ENCODE measurements at places on chromosomes 2 and 18.

- no peak for DNase-seq
Measured at GRCh38 chr2:202043475-202043874, 9.8 kb downstream of the FZD7 start.

DNA sequence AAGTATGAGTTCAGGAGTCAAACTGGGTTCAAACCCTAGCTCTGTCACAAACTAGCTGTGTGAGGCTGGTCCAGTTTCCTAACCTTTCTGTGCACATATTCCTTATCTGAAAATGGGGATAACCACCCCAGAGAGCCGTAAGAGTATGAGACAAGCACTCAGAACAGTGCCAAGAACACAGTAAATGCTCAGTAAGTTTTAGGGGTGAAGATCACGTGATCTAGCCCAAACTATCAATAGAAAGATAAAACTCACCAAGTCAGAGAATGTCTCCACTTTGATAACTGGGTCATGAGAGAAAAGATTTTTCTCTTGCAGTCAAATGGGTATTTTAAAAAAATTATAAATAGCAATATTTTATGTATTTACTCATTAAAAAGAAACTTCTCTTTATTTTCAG is 219.4 kb upstream of the REV1 start:
- no peak for DNase-seq

- no peak for DNase-seq
Measured at GRCh38 chr2:100713106-100713505, 106.8 kb upstream of the NPAS2 start.

GRCh38 chr2:70513738-70514137 is 39.9 kb downstream of the TGFA start:
- no peak for DNase-seq

DNA sequence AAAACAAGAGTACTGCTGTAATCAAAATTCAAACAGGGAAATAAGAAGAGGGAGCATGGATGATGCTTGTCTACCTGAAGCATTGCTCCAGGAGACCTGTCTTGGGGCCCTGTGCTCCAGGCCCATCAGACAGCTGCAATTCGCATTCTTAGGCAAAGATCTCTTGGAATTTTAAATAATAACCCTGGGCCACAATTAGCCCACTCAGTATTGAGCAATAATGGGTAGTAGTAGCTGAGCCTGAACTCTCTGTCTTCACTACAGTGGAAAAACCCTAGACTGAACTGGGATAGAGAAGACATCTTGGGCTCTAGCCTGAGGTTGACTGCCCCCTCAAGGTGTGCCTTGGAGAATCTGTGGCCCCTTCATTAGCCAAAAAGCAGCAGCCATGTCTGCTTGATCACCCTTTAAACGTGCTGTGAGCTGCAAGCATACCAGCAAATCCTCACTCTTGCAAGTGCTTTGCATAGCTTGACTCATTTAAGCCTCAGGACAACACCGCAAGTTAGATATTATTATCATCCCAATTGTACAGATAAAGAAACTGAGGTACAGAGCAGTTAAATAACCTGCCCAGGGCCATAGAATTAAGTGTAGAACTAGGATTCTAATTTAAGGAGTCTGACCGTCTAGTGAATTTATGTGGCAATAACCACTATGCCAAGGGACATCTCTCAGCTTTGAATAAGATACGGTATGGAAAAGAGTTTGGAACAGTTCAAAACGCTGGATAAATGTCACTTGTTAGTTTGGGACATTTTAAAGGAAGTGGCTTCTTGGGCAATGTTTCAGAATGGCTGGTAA is 69.0 kb downstream of the DDX1 start:
- no peak for DNase-seq

DNA sequence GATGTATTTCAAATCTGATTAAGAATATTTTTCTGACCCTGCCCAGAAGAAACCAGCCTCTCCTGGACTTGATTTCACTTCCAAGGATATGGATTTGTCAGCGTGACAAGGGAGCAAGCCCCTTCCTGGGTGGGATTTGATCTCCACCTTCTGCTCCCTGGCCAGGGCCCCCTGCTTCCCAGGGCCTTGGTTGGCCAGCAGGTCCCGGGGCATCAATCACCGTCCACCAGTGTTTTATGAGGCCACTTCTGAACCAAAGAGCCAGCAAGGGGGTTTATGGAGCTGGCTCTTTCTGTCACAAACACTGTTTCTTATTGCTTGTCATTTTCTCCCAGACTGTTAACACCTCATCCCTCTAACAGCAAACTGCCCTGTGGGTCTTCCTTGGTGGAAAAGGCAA is 320.5 kb upstream of the SKOR2 start:
- DNase-seq: no peak

- no peak for DNase-seq
Measured at GRCh38 chr2:222393733-222394267, 30.5 kb upstream of the SGPP2 start.

DNA sequence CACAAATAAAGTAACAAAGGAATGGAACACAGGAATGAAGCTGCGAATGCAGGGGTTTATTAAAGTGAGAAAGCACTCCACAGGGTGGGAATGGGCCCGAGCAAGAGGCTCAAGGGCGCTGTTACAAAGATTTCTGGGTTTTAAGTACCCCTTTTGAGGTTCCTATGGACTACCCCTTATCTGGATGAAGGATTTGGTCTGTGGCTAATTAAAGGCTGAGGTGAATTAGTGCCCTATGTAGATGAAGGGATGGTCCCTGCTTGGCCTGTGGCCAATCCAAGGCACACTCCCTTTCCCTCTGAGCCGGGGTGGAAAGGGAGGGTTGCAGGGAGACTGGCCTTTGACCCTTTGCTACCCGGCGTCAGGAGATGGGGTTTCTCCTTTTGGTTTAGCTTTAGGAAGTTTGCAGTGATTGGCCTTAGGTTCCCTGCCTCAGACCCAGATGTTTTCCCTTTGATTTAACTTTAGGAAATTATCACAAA is 47.5 kb upstream of the CNGA3 start:
- no peak for DNase-seq

DNA sequence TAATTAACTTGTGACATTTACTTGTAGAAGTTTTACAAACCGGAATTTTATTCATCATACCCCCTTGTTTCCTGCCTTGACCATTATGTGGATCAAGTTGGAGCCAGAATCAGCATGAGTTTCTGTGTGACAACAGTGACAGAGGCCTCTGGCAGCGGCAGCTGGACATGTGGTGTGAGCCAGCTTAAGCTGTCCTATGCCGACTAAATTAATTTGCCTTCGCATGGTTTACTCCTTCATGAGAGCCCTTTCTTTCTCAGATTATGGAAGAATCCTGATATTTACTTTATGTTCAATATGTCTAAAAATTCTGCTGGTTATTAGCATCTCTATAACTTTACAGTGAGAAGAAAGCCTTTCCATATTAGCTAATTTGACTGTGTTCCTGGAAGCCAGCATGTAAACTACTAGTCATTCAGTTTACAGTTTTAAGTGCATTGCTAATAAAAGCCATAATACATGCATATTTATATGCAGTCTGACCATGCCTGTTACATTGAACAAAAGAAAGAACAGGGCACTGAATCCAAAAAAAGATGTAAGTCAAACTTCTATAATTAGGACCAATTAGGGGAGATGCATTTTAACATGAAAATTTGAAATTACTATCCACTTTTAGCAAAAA is 495.8 kb upstream of the ACVR2A start:
- no peak for DNase-seq

DNA sequence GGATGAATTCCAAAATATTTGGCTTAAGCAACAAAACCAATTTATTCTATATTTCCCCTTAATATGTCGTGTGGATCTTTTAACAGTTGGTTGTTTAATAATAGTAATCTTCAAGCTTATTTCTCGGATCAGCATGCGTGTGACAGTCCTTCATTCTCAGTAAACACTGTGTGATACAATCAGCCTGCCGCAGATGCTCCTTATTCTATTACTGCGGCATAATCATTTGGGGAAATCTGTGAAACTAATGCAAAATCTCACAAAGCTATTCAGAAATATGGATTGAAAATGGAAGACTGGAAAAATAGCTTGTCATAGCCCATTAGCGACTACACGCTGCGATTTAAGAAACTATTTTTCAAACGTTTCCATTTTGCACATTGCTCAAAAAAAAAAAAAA is 36.9 kb downstream of the LINC00305 start:
- no peak for DNase-seq

DNA sequence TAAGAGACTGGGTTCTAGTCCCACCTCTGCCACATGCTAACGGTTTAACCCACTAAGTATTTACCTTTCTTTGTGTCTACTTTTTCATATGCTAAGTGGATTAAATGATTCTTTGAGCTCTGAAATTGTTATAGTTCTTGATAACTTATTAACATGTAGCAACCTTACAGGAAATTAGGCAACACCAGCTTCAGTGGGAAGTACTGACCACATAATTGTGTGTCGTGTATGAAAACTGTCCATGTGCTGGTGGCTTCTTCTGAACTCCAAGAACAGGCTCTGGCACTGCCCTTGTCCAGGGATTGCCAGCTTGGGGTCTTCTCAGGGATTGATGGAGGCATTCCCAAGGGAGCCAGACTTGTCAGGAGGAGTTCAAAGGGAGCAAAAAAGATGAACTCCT is 427.7 kb downstream of the TGIF1 start:
- no peak for DNase-seq

DNA sequence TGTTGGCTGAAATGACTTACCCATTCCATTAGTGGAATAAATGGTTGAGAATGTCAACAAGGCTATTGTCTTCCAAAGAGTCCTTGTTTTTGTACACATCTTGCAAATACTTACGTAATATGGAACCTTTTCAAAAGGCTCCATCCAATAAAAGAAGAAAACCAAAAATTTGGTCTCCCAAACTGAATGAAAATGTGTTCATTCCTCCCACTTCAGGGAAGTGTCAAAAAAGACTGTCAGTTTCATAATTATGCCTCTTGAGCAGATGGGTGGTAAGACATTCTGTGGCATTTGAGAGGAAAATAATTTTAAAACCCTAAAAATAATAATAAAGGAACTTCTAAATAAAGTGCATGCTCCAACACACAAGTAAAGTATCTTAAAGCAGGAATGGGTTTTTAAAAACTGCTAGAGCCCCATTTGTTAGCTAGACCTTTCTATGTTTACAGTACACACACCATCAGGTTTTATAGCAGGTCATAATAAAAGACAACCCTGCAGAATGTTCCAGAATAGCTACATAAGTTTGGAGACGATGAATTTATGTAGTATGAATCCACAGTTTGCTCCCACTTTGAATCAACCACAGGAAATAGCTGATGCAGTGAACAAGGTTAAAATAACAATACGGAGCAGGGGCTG is 843.7 kb downstream of the LRRTM4 start:
- DNase-seq: no peak

DNA sequence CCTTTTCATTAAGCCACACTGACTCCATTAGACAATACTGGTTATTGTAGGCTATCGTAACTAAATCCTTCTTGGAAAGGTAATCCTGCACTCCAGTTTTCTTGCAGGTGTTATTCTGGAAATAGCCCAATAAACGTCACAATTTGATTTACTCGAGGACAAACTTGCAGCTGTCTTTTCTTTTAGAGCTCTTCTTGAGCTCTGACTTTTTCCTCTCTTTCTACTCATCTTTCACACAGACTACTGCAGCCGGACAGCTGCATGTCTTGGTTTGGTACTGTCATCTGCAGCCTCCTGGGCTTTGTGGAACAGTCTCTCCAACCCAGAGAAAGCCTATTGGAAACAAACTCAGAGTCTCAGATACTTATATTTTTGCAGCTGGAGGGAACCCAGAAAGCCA is 23.0 kb upstream of the MSGN1 start:
- DNase-seq: no peak

- no peak for DNase-seq
Measured at GRCh38 chr2:6203291-6203959, 511.2 kb downstream of the SOX11 start.

DNA sequence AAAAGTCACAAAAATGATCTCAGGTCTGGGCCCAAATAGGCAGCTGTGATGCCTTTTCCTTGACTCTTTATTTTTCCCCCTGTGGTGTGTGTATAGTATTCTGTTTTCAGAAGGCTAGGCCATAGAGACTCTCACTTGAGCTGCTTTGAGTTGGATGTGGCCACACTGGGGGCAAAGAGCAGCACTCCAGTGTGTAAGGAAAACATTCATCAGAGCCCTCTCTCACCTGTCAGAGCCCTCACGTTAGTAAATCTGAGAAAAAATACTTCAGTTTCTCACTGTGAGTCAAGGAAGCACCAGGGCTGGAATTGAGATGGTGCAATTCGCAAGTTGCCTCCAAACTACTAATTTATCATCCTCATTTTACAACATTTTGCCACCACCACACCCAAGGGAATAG is 136.1 kb downstream of the ST6GAL2 start:
- DNase-seq: no peak

DNA sequence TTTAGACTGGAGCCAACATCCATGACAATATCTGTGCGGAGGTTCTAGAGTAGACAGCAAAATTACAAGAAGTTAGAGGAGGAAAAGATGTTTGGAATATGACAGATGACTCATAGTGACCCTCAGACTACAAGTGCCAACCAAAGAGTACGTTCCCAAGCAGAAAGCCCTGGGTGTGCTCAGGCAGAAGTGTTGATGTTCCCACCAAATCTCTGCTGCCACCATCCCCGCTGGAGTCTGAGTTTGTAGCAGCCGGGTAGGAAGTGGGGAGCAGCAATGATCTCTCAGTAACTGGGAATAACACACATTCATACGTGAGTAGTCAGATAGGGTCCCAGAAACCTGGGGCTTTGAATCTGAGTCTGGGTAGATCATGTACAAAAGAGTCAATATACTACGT is 73.2 kb downstream of the XDH start:
- DNase-seq: no peak

DNA sequence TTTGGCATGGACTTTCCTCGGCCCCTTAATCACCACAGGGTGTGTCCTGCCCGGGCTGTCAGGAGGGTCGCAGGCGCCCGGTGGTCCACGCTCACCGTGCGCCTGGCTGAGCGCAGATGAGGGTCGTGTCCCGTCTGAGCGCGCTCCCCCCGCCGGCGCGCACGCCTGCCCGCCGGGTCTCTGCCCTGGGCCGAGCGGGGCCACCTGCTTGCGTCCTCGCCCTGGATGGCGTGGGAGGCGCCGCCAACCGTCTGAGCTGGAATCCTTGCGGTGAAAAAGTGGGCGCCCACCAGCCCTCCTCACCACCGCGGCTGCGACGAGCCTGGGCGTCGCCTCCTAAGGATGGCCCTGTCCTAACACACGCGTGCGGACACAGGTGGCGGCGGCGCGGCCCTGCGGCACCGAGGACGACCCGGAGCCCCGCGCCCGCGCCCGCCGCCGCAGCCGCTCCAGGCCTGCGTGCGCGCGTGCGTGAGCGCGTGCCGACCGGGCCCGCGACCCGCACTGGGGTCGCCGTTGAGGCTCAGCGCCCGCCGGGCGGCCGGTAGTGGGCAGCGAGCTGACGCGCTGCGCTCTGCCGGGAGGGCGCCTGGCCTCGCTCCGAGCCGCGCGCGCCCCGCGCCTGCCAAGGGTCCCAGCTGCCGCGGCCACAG is 126.6 kb downstream of the ARHGEF4 start:
- DNase-seq: no peak

- no peak for DNase-seq
Measured at GRCh38 chr2:72972352-72973136, 55.2 kb downstream of the EMX1 start.

DNA sequence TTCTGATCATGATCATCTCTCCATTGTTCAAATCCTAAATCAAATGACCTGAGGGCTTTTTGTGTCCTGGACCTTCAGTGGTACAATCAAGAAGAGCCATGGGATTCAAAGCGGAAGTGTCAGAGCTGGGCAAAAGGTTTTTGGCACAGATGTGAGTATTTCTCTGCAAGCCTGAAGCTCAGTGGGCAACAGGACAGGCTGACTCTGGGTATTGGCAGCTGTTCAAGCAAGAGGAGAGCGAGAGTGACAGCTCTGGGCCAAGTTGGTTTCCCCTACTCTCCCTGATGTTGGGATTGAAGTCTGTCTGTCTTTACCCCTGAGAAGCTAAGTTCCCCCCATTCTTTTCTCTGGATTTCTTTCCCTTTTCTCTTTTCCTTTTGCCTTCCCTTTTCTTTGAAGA is 33.3 kb downstream of the DSEL start:
- DNase-seq: no peak

- peak; percentile 49 for DNase-seq
Measured at GRCh38 chr2:73896362-73897239, 3.8 kb downstream of the ACTG2 start.

Data from epithelial cell of proximal tubule (primary cell).